ENCODE measurements at places on chromosomes 2 and 18.

DNA sequence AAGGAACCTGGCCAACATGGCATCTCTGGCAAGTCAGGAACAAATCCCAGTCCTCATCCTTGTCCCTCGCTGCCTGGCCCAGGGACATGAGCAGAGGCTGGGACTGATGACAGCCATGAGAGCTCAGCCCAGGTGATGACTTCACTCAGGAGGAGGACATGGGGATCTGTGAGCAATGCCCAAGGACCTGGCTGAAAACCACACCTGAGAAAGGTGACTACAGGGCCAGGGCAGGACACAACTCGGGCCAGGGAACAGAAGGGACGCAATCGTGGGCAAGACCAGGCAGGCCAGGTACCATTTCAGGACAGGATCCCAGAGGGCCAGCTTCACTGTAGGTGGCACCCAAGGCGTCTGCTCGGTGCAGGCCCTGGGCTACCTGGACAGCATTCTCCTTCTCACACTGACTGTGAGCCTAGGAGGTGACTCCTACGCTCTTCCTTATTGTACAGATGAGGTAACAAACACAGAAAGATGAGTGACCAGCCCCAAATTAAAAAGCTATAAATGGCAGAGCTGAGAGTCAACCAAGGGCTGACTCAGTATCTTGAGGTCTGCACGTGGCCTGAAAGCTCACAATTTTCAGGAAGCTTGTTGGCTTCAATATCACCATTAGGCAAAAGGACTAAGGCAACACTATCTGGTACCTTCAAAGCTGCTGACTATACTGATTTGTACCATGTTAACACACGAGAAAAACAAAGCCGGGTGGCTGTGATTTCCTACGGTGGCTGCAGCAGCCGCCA, 141.1 kb downstream of the EIPR1 start:
- no peak for DNase-seq

GRCh38 chr2:57461624-57462023, 585.0 kb upstream of the VRK2 start:
- no peak for DNase-seq

GRCh38 chr2:71503837-71504236, 50.5 kb downstream of the DYSF start:
- DNase-seq: no peak

- no peak for DNase-seq
Measured at GRCh38 chr18:41153871-41154270, 801.2 kb upstream of the PIK3C3 start.

DNA sequence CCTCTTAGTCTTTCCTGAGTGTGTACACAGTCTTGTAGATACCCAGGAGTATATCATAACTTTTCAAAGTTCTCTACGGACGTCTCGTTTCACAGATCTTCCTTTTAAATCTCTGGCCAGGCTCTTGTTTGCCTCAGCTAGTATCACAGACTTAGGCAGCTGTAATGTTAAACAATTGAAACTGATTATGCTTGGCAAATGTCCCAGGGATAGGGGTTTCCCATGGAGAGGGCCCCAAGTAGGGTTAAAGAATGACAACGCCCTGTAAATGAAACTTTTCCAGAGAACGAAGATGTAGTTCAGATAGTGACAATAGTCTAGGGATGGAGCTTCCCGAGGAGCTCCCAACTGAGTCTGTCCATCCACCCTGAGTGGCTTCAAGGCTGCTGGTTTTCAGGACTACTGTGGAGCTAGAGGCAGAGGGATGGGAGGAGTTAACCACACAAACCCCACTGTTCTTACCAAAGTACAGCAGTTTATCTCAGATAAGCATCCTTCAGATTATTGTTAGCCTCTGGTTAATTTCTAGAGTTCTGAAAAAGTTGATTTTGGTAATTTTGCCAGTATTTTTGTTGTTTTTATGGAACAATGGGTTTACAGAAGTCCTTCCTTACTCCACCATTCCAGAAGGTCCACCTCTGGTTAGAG, 9.1 kb downstream of the NEURL3 start:
- DNase-seq: no peak

DNA sequence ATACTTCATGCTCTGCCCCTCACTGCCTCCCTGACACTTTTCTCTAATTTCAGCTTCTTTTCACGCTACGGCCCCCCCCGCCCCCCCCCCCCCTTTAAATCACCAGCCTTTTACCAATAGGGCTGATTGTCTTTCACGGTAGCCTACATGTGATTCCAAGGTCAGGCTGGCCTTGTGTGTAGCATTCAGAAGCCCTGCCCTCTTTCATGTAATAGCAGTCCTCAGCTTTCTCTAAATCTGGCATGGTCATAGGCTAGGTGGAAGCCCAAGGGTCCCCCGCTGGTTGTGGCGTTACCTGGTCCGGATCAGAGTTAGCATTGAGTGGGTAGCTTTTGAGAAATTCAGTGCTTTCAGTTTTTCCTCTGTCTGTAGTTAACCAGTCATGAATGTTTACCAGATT, 281.8 kb downstream of the ALPK2 start:
- DNase-seq: no peak

GRCh38 chr2:176137252-176137580, 7.7 kb downstream of the HOXD8 start:
- peak; percentile 62 for DNase-seq

DNA sequence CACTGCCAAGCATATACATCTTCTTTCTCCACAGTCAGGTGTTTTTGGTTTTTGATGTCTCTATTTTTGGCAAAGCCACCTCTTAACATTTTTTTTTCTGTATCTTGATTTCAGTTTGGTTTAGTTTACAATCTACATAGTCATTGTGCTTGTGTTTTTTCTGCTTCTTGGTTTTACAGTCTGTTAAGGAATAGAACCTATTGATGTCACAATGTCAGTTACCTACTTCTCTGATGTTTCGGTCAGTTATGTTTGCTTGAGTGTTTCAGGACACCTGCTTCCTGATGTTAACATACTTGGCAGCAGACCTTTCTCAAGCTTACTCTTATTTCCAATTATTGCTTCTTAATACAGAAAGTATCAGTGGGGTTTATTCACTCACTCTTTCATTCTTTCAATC, 253.3 kb downstream of the SPAG16 start:
- DNase-seq: no peak

DNA sequence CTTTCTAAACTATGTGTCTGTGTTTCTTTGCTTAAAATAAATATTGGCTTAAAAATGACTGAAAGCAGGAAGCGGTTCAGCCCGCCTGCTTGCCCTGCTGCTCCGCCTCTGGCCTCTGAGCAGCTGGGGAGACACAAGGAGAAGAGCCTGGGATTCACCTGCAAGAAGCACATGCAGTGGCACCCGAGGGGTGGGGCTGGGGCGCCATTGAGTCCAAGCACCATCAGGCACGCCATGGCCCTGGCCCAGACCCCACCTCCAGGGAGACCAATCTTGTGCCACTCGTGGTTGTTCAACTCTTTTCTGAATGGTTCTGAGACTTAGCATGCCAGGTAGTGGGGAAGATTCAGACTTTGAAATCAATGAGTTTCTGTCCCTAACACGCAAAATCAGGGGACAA, 495.5 kb upstream of the MYT1L start:
- no peak for DNase-seq

GRCh38 chr2:200863782-200864175, 679 bp downstream of the CLK1 start:
- peak; percentile 42 for DNase-seq

DNA sequence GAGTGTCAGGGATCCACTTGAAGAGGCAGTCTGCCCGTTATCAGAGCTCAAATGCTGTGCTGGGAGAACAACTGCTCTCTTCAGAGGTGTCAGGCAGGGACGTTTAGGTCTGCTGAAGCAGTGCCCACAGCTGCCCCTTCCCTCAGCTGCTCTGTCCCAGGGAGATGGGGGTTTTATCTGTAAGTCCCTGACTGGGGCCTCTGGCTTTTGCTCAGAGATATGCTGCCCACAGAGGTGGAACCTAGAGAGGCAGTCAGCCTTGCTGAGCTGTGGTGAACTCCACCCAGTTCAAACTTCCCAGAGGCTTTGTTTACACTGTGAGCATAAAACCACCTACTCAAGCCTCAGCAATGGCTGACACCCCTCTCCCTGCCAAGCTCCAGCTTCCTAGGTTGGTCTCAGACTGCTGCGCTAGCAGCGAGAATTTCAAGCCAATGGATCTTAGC, 38.1 kb downstream of the PLEK start:
- no peak for DNase-seq

GRCh38 chr2:181891966-181892798, 652 bp downstream of the ITPRID2 start:
- DNase-seq: peak; percentile 78

DNA sequence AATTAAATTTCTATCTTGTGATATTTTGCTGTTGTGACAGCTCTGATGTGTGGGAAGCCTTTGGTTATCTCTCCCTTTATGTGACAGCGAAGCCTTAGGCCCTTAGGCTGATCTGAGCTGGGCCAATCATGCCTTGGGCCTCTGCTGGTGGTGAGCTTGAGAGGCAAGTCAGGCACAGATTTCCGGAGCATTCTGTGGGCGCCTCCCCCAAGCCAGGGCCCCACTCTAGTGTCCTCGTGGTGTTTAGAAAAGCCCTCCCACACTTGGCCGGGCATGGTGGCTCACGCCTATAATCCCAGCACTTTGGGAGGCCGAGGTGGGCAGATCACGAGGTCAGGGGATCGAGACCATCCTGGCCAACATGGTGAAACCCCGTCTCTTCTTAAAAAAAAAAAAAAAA, 239.8 kb downstream of the SH3RF3 start:
- DNase-seq: no peak

GRCh38 chr2:8306530-8307351, 375.1 kb upstream of the ID2 start:
- DNase-seq: peak; percentile 28

DNA sequence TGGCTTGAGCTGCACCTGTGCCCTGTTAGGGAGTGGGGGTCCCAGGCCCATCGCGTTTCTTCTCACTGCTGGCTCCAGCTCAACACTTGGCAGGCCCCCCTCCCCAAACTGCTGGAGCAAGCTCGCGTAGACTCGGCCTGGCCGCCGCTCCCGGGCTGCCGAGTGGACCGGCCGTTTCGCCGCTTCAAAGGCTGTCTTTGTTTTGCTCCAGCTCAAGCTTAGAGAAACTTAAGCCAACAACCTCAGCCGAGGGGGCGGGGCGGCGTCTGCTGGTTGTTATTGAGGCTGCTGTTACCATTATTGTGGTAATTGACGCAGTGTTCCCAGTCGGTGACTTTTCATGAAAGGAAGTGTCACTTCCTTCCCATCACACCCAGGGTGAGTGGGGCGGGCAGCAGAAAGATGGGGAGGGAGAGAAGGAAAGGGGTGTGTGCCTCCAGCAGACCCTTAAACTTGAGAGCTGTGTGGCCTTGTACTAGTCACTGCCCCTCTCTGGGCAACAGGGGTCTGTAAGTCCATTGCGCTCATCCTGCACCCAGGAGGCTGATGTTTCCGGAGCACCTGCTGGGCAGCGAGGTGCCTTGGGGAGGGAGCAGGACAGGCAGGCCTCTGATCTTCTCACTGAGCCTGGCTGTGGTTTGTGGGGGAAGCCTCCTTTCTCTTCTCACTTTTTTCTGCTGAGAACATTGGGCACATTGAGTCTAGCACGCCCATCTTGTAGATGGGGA, 2.1 kb downstream of the ARID5A start:
- no peak for DNase-seq

GRCh38 chr2:120399889-120400240, 53.9 kb downstream of the INHBB start:
- no peak for DNase-seq

DNA sequence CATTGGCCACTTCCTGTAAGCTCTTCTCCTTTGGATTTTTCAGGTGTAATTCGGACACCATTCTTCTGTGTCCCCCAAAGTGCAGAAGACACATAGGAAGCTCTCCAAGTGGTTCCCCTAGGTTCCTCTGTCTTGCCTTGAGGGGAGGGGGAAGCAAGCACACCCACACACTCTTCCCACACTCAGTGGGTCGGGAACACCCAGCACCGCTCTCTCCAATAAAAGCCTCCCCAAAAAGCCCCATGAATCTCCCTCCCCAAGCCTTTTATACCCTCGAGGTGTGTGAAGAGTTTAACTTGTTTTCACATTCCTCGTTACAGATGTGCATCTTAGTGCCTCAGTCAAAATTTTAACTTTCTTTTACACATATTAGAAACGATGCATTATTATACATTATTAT, 9.9 kb upstream of the TMEM237 start:
- DNase-seq: no peak

GRCh38 chr2:46010925-46011490, 286.2 kb upstream of the EPAS1 start:
- peak; percentile 29 for DNase-seq

- DNase-seq: no peak
Measured at GRCh38 chr2:9101763-9102425, 98.4 kb upstream of the MBOAT2 start.

- DNase-seq: no peak
Measured at GRCh38 chr2:63408530-63408929, 179.7 kb downstream of the WDPCP start.

- no peak for DNase-seq
Measured at GRCh38 chr2:186603286-186603685, 13.4 kb downstream of the ITGAV start.

GRCh38 chr2:177338177-177338721, 54.3 kb upstream of the AGPS start:
- DNase-seq: no peak

GRCh38 chr18:11518788-11519685, 90.4 kb upstream of the SLC35G4 start:
- DNase-seq: peak; percentile 3

DNA sequence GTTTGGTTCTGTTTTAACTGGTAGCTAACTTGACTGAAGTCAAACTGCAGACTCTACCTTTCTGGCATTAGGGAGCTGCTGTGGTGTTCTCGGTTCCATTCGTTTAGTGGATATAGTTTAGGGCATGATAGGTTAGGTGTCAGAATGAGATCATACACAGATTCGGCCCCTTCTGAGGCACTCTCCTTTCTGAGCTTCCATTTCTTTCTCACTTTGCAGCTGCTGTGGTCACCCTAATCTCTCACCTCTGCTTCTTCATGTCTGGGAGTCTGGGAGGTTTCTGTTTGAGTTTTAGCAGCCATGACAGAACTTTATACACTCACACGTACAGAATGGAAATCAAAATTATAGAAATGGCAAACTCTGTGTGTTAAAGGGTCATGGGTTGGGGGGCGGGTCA, 122.8 kb downstream of the ATP9B start:
- no peak for DNase-seq

GRCh38 chr2:239255628-239256349, 145.0 kb downstream of the HDAC4 start:
- no peak for DNase-seq

DNA sequence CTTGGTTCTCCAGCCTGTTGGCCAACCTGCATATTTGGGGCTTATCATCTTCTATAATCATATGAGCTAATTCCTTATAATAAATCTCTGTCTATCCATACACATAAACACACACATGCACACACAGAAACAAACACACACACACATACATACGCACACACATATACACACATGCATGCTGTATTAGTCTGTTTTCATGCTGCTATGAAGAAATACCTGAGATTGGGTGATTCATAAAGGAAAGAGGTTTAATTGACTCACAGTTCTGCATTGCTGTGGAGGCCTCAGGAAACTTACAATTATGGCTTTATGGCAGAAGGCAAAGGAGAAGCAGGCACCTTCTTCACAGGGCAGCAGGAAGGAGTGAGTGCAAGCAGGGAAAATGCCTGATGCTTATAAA, 707.4 kb upstream of the CDH2 start:
- DNase-seq: no peak
